Fibroblast of gingiva (primary cell): ENCODE measurements at places on chromosomes 12 and 14.

DNA sequence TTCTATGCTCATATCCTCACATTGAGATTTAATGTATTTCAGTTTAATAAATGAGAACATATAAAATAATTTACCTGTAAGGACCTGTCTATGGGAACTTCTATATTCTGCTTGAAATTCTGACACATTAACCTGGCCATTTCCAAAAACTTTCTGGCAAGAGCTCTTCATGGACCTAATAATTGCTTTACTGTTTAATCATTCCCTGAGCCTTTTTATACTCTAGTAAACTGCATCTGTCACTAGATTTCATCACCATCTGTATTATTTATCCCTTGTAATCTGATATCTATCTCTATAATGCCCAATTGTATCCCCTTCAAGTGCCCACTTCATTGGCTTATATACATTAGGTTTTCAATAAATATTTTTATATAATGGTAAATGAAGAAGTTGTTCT lies 327.7 kb downstream of the RAD51B start:
- peak; percentile 12 for DNase-seq

DNA sequence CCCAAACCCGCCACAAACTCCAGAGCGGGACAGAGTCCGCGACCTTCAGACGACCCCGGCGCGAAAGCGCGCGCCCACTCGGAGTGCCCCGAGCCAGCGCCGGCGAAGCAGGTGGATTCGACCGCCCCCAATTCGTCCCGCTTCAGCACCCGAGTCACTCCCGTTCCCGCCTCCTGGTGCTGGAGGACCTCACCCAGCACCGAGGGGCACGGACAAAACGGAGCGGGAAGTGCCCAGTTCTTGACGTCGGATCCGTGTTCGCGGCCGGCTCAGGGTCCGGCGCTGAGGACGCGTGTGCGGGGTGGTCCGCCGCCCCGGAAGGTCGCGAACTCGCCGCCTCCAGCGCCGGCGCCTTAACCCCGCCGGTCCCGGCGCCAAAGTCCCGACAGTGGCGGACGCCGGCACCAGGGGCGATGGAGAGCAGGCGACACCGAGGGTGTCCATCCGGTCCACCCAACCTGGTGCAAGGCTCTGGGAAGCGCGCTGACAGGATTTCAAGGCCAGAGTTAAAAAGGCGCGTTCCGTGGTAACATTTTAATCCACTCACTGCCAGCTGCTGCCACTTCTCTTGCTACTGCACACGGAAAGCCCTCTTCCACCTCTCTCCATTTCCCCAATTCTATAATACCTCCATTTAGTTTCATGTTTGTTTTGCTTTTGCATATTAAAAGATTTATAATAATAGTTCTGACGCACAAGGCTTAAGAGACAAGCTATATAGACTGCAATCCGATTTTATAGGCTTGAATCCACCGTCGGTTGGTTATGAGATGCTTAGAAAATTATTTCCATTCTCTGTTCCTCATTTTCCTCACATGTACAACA lies 240.0 kb upstream of the CPNE8 start:
- no peak for DNase-seq

GRCh38 chr12:3272958-3273357 lies 195.8 kb downstream of the TSPAN9 start:
- no peak for DNase-seq

DNA sequence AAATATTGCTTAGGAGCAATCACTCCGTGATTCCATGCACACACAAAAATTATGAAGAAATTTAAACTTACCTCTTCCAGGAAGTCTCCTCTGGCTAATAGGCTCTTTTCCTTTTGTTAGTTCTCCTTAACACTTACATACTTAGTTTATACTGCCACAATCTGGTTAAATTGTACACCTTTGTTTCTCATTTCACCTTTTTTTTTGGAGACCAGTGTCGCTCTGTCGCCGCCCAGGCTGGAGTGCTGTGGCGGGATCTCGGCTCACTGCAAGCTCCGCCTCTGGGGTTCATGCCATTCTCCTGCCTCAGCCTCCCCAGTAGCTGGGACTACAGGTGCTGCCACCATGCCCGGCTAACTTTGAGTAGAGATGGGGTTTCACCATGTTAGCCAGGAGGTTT lies 2.2 kb upstream of the ANKRD52 start:
- DNase-seq: no peak

DNA sequence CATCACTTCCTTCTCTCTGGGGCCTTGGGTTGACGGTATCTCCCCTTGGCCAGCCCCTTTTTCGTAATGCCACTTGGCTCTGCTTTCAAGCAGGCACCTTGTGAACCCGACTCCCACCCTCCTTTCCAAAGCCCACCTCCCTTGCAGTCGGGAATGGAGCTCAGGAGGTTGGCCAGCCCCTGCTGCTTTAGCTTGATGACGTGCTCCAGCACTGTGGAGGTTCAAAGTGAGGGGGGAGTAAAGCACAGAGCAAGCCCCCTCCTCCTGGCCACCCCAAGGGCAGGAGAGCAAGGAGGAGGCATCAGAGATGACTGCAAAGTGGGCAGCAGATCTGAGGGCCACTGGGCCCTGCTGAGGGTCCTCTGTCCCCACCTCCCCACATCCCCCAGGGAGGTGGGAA lies 103.4 kb downstream of the ZFP36L1 start:
- no peak for DNase-seq

DNA sequence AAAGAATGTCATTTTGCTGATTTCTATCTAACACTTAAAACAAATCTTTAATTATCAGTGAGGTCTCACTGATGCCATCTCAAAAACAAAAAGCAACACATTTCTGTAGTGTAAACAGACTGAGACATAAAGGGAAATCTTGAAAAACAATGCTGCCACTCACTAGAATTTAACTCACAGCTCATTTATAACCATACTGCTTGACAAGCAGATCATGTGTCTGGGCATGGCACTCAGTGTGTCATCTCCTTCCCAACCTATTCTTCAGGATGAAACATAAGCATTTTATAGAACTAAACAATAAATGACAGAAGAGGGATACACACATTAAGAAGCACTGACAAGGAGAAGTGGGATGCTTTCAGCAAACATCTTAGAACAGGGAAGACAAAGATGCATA lies 22.4 kb downstream of the ATF7 start:
- DNase-seq: no peak
